M059J (cell line): ENCODE measurements at places on chromosomes 3 and 15.

- DNase-seq: no peak
Observed at GRCh38 chr15:78167227-78167888, 18.2 kb downstream of the IDH3A start.

- no peak for DNase-seq
Observed at GRCh38 chr3:106729481-106729880, 647.8 kb upstream of the CCDC54 start.

GRCh38 chr15:48625126-48625525 lies 20.4 kb downstream of the FBN1 start:
- DNase-seq: peak; percentile 27

GRCh38 chr15:33048255-33048654 lies 146.3 kb downstream of the FMN1 start:
- DNase-seq: peak; percentile 44
